ENCODE measurements at places on chromosomes 2 and 18.

DNA sequence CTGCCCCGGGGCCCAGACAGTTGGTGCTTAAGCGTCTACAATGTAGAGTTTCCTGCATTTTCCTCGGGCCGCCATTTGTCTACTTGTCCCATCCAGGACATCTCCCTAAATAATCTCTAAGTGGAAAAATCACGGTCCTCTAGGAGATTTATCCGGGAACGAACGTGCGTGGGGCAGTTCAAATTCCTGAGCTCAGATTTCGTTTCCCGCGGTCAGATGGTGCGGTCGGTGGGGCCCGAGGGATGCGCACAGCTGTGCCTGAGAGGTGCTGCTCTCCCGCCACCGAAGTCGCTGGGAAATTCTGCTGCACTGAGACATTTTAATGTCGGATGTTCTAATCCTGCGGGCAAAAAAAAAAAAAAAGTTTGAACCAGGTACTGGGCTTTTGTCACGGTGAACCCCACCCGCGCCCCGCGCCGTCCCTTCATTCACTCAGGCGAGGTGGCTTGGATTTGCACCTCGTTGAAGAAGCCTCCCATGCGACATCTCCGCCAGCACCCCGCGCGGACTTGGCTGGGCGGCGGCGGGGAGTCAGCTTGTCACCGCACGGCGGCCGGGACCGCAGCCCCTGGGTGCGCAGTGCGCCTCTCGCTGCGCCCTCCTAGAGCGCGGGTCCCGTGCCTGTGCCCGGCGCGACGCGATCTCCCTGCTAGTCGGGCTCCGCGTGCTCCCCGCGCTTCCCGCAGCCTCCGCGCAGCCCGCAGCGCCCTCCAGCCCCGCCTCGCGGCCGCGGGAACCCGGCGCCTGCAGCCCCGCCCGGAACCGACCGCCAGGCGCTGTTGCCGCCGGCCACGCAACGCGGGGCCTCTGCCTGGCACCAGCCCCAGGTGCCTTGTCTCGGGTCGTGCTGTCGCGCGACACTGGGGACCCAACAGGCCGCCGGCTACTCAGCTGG is 191.9 kb upstream of the TCF4 start:
- DNase-seq = no peak

- DNase-seq = no peak
Observed at GRCh38 chr18:8659609-8660242, 45.6 kb upstream of the MTCL1 start.

DNA sequence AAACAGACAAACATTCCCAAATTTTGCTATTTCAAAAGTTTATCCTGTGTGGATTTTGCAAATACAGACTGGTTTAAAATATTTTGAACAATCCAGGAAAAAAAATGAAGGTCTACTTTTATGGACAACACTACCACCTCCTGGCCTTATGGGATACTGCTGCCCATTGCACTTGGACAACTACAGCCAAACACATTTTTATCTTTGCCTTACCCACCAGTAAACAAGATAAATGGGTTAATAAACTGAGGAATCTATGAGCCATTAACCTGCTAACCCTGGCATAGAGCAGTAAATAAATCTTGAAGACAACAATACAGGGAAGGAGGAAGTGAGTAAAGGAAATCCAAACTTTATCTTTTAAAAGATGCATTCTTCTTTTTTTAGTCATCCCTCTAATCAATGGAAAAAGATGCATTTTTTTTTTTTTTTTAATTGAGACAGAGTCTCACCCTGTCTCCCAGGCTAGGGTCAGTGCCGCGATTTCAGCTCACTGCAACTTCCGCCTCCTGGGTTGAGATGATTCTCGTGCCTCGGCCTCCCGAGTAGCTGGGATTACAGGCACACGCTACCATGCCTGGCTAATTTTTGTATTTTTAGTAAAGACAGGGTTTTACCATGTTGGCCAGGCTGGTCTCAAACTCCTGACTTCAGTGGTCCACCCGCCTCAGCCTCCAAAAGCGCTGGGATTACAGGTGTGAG is 2.1 kb upstream of the SPIRE1 start:
- no peak for DNase-seq

DNA sequence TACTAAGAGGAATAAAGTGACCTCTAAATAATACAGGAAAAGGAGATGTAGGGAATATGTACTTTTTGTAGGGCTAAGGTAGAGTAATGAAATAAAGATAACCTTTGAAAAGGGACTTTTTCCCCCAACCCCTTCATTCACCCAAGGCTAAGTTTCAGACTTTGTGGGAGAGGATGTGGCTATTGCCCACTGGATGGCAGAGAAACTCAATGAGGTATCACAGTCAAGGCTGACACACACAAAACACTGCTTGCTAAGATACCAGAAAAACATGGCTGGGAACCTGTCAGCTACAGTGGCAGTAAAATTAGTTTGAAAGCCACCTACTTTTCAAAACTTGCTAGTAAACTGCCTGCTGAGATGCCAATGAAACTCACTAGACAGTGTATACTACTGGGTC is 158.8 kb upstream of the WDSUB1 start:
- DNase-seq = no peak

GRCh38 chr2:122363885-122364284 is 608.4 kb downstream of the TSN start:
- DNase-seq = no peak

DNA sequence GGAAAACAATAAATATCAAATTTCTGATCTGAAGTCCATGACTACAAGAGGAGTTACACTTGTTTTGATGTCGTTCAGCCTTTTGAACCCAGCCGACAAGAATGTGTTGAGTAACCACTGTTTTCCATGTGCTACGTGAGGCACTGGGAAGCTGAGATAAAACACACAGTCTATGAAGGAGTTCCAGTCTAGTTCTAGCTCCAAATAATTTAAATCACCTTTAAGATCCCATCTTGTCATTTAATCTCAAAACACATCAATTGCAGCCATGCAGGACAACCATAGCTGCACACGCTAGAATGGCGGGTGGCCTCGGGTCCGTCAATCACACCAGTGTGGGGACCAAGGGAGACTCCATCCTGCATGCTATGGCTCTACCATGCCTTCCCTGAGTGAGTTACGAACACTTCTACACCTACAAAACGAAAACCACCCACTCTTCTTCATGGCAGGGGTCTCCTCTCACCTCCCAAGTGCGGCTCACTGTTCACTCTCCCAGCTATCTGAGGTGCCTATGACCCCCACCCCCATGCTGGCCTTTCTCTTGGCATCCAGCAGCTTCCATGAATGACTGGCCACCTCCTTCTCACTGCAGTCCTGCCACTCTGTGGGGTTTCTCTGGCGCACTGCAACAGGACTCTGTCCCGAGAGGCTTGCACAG is 3.8 kb downstream of the FHL2 start:
- DNase-seq = no peak

DNA sequence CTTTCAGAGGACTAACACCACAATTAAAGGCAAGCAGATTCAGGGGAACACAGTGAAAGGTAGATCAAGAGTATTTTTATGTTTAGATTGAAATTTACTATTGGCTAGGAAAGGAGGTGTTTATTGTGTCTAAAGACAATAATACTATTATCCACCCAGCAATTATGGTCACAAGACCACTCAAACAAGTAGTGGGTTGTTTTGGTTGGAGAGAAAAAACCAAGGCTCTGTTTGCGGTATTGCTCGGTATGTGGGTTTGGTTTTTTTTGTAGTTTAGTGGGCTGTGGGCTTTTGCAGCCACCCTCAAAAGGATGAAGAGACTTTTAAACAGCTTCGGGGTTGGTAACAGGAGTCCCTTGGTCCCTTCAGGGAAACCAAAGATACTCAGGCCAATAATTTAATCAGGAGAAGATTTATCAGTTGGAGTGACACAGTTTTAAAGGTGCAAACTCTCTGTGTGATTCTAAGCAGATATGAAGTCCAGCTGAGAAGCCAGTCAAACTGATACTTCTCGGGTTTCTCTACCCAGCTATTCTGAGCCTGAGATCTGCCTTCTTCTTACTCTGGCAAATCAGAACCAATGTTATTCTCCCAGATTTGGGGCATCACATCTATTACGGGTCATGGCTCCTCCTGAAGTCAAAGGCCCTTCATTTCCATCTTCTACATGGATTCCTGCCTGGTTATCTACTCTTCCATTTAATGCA is 55.3 kb downstream of the DCC start:
- DNase-seq = no peak

DNA sequence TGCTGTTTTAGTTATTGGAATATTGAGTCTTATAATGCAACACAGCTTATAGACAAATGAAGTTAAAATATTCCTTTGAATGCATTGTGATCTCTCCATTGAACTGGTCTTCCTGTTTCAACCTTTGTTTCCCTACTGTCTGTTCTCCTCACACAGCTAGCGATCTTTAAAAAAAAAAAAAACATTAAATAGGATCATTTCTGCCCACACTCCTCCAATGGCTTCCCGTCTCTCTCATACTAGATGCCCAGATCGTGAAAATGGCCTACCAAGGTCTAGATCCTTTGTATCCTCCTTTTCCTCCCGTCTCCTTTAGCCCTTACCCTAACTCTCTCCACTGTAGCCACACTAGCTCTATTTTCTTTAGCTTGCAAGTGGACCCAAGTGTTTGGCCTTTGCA is 2.4 kb downstream of the FAM171B start:
- DNase-seq = no peak

- DNase-seq = no peak
Observed at GRCh38 chr2:182894174-182894573, 27.7 kb upstream of the FRZB start.

DNA sequence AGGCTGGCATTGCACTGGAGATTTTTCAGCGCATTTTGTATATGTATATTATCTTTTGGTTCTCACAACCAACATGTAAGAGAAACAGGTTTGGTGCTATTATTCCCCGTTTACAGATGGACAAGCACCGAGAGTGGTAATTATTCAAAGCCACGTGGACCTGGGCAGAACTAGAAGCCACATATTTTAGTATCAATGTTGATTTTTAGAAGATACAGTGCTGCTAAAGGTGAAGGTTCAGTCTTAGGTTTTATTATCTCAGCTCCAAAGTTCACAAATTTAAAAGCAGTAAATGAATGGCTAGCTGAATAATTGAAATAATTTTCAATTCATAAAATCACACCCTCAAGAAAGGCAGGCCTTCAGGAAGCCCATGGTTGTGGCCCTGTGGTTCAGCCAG is 400.6 kb upstream of the ID2 start:
- no peak for DNase-seq

DNA sequence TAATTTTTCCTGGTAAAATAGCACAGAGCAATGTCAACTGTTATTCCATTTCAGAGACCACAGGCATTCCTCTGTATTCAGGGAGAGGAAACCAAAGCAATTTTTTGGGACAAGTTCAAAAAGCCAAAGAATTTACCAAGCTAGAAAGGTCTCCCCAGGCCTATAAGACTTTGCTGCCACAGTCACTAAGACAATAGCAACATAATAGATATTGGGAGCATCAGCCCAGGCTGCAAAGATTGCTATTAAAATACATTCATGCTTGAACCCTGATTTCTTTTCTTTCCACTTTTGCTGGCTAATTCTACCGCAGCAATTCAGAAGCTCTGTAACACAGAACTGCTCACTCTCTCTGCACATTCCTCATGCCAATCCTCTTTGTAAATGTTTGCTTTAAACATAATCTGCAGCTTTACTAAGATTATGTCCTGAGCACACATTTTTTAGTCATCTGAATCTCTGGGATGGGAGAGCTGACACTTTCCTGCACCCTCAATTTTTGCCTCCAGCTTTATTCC is 76.3 kb downstream of the CLHC1 start:
- DNase-seq = no peak

GRCh38 chr18:46261799-46262198 is 157.6 kb downstream of the HAUS1 start:
- DNase-seq = no peak

- DNase-seq = no peak
Observed at GRCh38 chr2:99481941-99482340, 7.9 kb downstream of the REV1 start.

DNA sequence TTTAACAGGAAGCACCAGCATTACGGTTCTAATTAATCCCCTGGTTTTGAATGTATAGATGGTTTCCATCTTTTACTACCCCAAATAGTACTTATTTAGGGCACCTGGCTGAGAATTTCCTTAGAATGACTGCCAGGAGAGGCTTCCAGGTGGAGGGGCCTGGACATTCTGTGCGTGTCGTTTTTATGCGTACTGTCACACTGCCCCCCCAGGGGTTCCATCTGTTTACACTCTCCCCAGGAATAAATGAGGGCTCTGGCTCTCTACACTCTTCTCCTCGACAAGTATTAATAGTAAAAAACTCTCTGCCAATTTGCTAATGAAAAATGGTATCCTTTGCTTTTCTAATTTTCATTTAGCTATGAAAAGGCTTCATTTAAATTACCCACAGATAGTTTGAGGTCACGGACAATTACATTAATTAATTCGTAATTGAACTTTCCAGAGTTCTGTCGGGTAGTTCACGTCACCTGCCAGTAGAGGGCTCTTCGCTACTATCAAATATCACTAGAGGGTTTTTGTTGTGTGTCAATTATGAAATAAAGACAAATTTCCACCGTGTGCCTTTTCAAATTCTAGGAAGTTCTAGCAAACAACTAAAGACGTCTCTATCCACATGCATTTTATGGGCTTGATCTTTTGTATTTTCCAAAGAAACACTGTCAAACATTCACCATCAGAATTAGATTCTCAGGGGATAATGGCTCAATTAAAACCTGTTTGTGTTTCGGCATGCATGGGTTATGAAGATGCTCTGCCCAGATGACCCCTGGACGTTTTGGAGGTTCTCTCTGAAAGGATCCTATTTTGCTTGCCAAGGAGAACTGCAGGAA is 88.8 kb upstream of the ASB18 start:
- no peak for DNase-seq

DNA sequence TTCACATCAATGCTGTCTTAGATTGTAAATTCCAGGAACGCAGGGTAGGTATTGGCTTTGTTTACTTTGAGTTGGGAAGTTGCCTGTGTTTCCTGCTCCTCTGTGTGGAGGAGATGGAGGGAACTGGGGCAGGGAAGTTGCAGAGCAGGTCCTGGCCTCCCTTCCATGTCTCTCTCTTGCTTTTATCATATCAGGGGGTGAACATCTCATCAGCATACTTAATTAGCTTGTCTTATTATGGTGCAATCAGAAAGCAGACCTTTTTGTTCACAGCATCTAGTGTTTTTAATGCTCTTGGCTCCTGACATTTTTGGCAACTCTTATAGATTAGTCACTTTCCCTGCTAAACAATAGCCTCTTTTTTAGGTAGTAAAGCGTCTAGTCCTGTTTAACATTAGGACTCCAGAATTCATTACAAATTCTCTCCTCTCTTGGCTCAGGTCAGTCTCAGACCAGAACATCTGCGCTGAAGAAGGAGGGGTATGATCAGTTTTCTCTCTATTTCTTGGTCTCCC is 11.5 kb upstream of the DIPK1C start:
- DNase-seq = no peak

GRCh38 chr2:140657657-140658056 is 1473.2 kb downstream of the LRP1B start:
- DNase-seq = no peak

GRCh38 chr2:160505256-160505655 is 11.6 kb upstream of the RBMS1 start:
- no peak for DNase-seq

- no peak for DNase-seq
Observed at GRCh38 chr2:212970132-212970531, 181.3 kb downstream of the IKZF2 start.

Measured in stimulated activated CD4-positive, alpha-beta T cell treated with anti-CD3 and anti-CD28 coated beads, Interleukin-12 subunit alpha, Interleukin-12 subunit beta, amount 100 ng/mL, for 24 hours (primary cell).